ENCODE measurements at places on chromosomes 3 and 15.
A peak's percentile ranks its signal among the peaks of the same experiment; 100 is the strongest.

GRCh38 chr3:24341668-24342067 lies 153.0 kb downstream of the THRB start:
- no peak for DNase-seq

- DNase-seq: no peak
These were observed 40.7 kb downstream of the GLCE start for GRCh38 chr15:69200832-69201745.

DNA sequence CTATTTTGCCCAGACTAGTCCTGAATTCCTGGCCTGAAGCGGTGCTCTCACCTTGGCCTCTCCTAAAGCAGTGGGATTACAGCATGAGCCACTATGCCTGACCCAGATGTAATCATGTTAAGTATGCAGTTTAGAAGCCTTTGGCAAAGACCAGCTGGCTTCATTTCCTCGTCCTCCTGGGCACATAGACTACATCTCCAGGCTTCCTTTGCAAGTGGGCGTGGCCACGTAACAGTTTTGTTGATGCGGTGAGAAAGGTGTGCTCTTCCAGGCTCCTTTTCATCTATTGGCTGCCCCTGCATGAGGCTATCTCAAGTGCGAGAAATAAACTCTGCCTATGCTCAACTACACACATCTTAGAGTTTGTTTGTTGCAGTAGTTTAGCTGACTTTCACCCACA lies 13.0 kb downstream of the SV2B start:
- DNase-seq: no peak

DNA sequence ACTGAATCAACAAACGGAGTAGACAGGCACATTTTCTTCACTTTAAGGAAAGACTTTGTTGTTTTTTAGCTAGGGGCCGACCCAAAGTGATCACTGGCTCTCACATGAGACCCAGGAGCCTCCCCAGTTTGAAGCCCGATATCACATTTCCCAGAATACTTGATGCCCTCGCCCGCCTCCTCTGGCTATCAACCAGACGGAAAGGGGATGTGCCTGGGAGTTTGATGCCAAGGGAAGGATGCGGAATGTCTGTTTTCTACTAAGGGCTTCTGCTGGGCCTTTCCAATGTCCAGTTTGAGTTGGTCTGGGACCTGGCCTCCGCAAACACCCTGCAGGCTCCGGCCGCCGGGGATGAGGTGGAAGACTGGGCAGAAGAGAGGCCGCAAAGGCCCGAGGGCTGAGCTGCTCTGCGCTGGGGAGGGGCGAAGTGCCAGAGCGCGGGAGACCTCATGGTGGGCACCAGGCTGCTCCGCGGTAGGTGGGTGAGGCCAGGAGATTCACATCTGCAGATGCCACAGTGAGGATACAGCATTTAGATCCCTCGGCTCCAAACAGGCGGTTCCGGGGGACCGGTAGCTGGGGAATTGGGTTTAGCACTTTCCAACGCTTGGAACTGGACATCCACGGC lies 491 bp upstream of the ZNF774 start:
- DNase-seq: no peak

DNA sequence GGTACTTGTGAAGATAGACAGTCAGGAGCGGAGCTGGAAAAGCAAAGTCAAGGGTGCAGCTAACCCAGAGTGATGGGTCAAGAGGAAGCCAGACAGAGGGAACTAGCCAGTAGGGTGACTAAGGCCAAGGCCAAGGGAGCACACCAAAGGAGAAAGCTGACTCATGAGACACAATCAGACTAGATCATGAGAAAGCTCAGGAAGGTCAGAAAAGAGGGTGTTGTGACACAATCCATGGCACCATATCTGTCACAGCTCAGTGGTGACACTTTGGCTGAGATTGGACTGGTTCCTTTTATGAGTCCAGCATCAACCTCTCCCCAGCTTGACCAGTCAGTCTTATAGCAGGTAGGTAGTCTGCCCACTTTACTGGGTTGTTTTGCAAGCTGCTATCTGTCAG lies 22.2 kb downstream of the P2RY1 start:
- DNase-seq: no peak

- DNase-seq: no peak
These were observed 21.4 kb downstream of the ACKR2 start for GRCh38 chr3:42830437-42831320.

DNA sequence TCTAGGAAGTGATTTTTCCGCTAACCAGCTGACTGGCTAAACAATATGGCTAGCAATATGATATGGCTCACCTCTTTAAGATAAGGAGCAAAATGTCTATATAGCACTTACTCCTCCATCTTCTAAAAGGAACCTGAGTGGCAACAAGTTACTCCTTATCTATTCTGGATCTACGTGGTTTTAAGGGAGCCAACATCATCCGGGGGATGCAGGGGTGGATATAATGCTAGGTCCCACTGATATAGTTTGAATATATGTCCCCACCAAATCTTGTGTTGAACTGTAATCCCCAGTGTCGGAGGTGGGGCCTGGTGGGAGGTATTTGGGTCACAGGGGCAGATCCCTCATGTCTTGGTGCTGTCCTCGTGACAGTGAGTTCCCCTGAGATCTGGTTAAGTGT lies 500.7 kb downstream of the FOXP1 start:
- DNase-seq: no peak

DNA sequence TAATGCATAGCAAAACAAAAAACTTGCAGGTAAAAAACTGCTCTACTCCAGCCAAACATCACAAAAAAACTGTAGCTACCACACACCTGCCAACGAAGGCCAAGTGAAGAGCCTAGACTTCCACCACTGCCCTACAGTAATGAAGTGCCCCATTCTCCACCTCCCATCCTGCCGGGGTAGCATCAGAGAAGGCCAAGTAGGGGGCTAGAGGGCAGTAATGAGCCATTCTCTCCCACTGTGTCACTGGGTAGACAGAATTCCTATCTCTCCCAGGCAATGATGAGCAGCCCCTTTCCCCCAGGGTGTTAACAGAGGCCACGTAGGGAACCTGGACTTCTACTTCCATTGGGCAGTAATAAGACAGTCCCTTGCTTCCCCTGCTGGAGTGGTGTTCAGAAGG lies 9.5 kb downstream of the SEC22C start:
- no peak for DNase-seq

DNA sequence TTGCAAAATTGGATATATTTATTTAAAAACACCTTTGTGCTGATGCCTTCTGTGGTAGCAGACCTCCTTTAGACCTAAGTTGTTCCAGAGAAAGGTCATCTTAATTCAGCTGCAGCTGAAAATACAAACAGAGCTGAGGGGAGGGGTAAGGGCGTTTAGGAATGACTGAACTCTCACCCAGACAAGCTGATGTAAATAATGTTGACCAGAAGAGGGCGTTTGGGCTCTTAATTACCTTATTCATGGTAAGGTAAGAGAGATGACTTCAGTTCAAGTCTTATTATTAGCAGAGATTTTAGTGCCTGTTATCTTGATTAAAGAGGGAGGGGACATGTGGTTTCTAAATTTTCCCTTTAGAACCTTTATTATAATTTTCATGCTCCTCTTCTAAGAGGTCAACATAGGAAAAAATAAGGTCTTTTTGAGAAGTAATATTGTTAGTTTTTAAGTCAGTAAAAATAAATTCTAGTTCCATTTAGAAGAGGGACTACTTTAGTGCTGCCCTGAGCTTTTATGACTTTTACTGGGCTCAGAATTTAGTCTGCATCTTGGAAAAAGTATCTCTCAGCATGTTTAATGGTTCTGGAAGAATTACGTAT lies 46.3 kb downstream of the GPR171 start:
- no peak for DNase-seq

GRCh38 chr3:155946178-155946577 lies 75.7 kb downstream of the GMPS start:
- DNase-seq: peak; percentile 63

DNA sequence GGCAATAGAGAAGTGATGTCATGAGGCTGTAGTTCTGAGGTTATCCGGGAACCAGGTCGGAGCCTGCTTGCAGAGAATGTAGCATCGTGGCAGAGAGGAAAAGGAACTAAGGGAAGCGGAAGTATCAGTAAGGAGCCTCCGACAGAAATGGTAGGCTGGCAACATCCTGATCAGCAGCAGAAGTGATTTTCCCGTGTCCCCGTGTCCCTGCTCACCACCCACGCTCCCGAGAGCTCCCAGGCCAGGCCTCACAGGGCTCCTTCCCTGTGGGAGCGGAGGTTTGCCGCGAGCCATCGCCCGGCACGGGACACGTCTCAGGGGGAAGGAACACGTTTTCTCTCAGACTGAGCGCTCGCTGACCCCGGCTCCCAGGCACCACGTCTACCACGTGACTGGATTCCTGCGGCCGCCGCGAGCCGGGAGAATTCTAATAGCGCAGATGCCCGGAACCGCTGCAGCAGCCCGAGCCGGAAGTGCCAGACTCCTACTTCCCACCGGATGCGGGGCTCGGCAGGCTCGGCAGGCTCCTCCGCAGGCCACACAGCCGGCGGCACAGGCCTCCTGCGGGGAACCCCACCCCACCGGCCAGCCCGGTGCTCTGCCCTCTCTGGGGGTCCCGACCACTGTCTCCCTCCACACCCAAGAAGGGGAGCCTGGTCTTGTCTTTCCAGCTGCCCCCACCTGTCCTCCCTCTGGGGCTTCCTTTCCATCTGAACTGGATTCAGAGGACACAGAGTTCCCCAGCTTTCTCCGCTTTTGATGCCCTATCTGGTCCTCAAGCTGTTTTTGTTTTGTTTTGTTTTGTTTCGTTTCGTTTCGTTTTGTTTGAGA lies 99.3 kb downstream of the BDH1 start:
- no peak for DNase-seq

DNA sequence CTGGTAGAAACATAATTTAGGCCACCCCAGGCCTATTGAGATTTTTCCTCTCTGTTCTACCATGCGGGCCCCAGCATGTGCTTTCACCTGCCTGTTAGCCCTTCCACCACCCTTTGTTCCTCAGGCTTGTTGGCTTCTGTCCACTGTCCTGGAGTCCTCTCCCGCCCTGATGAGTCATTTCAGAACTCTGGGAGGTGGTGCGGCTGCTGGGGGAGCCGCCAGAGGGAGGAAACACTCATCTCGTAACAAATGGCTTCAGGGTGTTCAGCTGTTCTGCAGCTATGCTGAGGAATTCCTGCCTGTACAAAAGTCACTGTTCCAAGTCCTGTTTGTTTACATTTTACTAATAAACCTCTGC lies 36.3 kb downstream of the LRTM1 start:
- DNase-seq: peak; percentile 82

GRCh38 chr15:41877631-41878354 lies 16.1 kb downstream of the SPTBN5 start:
- no peak for DNase-seq

DNA sequence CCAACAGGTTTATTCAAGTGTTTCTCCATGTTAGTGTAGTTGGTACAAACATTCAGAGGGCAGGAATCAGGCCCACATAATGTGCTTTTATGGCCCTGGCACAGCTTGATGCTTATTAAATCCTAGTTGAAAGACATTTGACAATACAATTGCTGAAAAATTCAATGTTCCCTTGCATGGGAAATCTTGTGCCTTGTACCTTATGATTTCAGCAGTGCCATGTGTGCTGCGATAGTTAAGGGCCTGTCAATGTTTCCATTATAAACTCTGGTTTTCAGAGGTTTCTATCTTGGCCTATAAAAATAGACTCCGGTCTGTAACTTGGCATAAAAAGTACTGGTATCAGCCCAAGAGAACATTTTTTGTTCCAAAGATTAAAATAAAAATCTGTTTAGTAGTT lies 207.2 kb downstream of the TBC1D5 start:
- no peak for DNase-seq

GRCh38 chr3:112413074-112413473 lies 80.1 kb downstream of the CD200 start:
- DNase-seq: no peak

DNA sequence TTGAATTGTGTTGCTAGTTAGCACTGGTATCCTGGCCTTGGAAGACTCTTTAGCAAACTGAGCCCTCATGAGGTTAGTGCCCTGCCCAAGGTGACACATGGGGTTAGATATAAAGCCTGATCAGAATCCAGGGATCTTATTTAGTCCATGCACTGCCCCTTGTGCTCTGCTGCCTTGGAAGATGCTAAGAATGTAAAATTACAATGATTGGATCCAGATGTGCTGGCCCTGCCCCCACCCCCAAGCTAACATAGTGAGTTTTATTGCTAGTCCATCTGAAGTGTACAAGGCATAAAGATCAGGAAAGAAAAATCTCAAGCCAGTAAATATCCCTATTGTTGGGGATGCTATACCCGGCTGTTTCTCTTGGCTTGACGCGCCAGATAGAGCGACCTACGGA lies 248.1 kb upstream of the C2CD4B start:
- DNase-seq: no peak

GRCh38 chr15:27260523-27260922 lies 289.5 kb downstream of the GABRG3 start:
- DNase-seq: no peak

- DNase-seq: no peak
These were observed 59.7 kb downstream of the TLNRD1 start for GRCh38 chr15:81060470-81060869.

DNA sequence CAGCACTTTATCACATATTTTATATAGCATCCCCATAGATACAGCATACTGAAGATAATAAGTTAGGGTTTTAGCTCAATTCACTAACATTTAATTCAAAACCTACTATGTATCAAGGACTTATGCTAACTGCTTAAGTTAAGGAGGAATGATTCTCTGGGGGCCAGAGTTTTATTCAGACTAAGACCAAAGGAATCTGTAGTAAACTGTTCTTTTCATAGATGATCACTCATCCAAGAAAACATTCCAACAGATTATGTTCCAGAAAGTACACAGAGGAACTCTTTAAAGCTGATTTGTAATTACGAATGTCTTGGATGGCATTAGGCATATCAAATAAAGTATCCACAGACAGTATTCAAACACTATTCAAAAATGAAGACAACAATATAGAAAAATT lies 226.4 kb downstream of the SCAPER start:
- DNase-seq: peak; percentile 28

DNA sequence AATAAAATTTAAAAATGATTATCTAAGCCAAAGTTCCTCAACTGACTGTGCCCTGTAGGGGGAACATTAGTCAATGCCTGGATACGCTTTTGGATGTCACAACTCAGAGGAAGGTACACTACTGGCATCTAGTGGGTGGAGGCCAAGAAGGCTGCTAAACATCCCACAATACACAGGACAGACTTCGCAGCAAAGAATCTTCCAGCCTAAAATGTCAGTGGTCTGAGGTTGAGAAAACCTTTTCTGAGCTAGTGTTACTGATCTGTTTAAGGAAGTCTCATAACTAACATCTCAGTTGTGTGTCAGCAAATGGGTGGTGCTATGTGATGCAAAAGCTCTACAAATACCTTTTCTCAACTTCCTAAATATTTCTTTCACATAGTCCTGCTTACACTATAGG lies 20.9 kb upstream of the LDHAL6B start:
- DNase-seq: no peak

- DNase-seq: no peak
These were observed 48.3 kb downstream of the NPTN start for GRCh38 chr15:73584699-73585420.

- no peak for DNase-seq
These were observed 443 bp upstream of the NR2F2 start for GRCh38 chr15:96330064-96330449.

GRCh38 chr3:142963234-142963515 lies 299 bp downstream of the PAQR9 start:
- DNase-seq: no peak

DNA sequence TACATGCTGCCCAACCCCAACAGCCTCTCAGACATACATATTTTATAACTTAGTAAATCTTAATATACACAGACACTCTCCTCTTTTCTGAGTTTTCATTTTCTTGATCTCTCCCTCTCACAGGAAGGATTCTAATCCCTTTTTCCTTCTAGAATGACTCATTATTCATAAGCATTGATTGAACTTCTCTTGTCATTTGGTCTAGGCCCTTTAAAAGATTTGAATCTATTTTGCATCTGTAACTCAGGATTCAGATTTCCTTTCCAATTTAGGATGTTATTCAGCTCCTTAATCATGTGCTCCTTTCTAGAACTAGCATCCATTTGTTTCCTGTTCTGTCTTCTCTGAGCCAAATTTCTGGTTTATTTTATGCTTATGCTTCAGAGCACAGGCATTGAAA lies 624.5 kb upstream of the SGO1 start:
- DNase-seq: no peak

All from AG04449 (cell line).